PC-3 (cell line): ENCODE measurements at places on chromosomes 13 and 19. TPM values are rescaled to one million over a fixed set of nuclear protein-coding genes. Genes with fewer than 3 reads are reported as not detected.

Gene LAIR1
- not detected in 2 replicates for total RNA-seq

Gene SIAH3
- total RNA-seq, result not detected in 2 replicates

Gene RFPL4A
- total RNA-seq, result not detected in 2 replicates

Gene SHD
- 0.11 TPM in 1 of 2 replicates, not detected in the other for total RNA-seq

- DNase-seq, result peak; percentile 60
Measured at GRCh38 chr13:21542563-21542962, 61.4 kb downstream of the MICU2 start.

GRCh38 chr19:57240311-57241090 is at the start of gene ZNF805:
ZNF805 (plus strand) TSS chr19:57240632; CDS start chr19:57240892, 260 bp downstream.
- DNase-seq, result peak; percentile 97

- DNase-seq, result no peak
Measured at GRCh38 chr19:42508892-42509444, 19.3 kb downstream of the CEACAM1 start.

DNA sequence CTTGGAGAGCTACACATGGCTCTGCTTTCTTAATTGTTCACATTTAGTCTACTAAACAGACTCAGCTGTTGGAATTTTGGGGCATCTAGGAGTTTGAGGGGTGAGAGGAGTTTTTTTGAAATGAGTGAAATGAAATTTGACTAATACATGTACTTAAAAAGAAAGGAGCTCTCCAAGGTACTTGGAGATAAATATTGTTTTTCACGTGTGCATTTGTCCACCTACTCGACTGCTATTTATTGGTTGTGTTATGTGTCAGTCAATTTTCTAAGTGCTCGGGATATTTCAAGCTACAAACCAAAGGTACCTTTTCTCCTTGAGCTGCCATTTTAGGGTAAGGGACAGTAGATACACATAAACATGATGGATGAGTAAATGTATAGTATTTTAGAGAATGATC is 697.0 kb downstream of the LIG4 start:
- peak; percentile 31 for DNase-seq

DNA sequence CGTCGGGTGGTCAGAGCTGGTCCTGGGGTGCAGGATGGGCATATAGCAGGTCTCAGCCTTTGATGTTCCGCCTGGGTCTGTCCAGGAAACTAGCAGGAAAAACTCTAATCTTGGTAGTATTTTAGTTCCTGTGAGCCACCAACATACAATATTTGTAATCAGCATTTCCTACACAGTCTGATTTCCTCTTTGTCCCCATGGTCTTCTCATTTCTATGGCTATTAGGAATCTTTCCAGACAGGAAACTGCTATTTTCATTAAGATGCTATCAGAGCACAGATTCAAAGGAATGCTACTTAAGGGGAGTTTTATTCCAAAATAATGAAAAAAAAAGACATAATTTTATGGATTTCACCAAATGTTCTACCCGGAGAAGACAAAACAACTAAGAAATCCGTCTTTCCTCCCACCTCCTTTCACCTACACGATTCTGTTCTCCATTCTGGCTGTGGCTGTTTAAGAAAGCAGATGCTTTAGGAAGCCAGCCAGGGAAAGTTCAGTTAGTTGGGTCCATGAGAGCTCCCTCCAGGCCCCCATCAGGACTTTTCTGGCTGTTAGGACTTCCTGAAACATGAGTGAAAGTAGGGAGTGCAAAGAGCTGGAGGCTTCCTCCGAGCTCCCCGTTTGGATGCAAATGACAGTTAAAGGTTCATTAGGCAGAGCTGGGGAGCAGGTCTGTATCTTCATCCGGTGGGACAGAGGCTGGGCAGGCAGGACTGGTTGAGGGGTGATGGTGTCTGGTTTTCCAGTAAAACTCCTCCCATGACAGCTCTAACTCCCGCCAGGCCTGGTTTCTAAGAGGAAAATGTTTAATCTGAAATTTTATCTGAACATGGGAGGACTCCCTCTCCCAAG is 36.3 kb downstream of the SHISA2 start:
- no peak for DNase-seq

GRCh38 chr19:18424890-18425514 is 5.8 kb downstream of the SSBP4 start:
- DNase-seq, result no peak

DNA sequence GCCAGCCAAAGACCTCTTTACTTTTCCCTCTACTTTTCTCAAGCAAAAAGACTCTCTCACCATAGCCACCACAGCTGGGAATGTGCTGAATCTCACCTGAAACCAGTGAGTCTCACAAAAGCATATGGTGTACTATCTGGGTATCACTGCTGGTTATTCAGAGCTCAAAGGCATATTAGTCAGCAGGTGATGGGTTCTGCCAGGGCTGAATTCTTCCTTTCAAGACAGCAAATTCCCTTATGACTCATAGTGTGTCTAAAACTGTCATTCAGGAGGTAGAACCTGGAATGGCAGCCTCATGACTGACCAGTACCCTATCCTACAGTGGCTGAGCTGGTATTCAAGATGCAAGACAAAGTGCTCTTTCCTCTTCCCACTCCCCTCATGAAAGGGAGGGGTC is 2859.1 kb downstream of the PCDH9 start:
- DNase-seq, result peak; percentile 84

DNA sequence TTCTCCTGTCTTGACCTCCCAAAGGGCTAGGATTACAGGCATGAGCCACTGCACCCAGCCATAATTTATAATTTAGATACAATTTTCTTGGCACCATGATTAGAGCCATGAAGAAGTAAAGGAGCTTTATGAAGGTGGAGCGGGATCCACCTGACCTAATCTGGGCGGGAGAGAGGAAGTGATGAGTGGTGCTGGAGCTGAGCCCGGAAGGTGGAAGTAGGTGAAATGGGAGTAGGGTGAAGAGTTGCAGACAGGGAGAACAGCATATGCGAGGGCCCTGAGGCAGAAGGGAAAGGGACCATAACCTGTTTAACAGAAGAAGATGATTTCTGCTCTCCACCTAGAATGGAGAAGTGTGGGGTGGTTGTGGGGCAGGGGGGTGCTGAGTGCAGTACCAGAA is 4.2 kb downstream of the BLOC1S3 start:
- DNase-seq, result peak; percentile 79
